Stimulated activated CD8-positive, alpha-beta memory T cell treated with anti-CD3 and anti-CD28 coated beads, Interleukin-7, amount 100 ng/mL, for 1 hour (primary cell): ENCODE measurements at places on chromosomes 1 and 21.
A peak's percentile ranks its signal among the peaks of the same experiment; 100 is the strongest.

DNA sequence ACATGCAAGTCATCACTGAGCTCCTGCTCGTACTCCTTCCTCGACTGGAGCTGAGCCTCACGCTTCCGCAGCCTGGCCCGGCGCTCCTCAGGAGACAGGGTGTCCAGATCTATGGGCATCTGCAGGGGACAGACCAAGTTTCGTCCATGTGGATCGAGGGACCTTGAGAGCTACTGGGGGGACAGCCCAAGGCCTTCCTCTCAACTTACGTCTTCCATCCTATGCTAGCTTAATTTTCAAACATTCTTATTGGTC lies 2.4 kb downstream of the MRPL55 start:
- no peak for DNase-seq

DNA sequence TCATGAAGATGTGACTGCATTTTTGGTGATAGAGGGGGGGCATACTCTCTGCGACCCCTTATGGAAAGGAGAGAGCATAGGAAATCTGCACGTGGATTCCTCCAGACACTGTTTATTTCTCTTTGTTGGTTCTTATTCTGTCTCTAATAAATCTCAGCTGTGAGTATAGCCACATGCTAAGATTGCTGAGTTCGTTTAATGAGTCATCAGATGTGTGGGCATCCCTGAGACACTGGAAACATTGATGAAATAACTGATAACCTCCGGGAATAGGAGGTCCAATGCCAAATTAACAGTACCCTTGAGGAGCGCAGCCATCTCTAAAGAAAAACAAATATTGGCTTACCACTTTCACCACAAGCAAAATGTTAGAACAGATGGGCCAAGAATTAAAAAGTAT lies 880.2 kb upstream of the NEGR1 start:
- DNase-seq: no peak

GRCh38 chr1:6922096-6922931 lies 137.1 kb downstream of the CAMTA1 start:
- no peak for DNase-seq

DNA sequence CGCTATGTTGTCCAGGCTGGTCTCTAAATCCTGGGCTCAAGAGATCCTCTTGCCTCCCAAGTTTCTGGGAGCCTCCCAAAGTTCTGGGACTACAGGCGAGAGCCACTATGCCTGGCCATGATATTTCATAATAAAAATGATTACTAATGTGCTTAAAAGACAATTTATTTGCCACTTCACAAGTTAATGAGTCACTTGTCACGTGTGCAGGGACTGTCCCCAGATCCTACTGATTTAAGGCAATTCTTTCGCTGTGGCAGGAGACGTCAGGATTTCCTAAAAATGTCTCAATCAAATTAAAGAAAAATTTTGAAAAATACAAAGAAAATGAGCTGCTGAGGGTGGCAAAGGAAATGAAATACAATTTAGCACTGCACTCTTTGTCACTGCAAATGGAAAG lies 43.5 kb downstream of the B3GALNT2 start:
- no peak for DNase-seq

DNA sequence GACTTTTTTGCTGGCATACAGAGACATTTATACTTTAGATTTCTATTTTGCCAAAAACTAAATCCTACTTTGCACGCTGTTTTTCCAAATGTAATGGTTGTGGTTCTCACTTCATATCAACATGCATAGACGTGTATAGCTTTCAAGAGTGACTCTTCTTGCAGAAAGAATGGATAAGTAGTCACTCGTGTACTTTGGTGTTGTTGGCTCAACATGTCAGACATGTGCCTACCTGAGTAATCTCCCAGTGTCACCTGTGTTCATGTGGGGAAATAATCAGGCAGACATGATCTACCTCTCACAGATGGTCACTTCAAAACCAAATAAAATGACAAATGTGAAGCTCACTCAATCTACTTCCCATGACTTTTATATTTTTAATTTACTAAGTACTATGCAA lies 73.1 kb downstream of the GPR88 start:
- DNase-seq: no peak

DNA sequence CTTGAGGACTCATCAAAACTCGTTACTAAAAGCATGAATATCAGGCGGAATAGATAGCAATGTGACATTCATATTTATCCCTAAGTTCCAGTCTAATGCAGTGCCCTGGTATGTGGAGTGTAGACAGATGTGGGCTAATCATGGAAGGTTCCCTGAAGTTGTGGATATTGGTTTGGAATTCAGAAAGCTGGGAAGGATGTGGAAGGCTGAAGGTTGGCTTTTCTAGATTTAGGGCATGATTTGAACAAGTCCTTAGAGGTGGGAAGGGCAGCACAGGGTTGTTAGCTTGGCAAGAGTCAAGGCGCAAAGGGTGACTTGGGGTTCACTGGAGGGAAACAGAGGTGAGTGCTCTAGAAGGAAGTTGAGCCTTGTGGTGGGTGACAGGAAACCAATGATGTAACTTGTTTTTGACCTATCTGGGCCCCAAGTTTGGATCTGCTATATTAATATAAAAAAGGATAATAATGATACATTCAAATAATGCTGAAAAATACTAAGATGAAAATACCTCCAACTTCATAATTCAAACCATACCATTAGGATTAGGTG lies 21.9 kb downstream of the LGALS8 start:
- no peak for DNase-seq

GRCh38 chr1:167367705-167368104 lies 147.0 kb downstream of the POU2F1 start:
- no peak for DNase-seq

DNA sequence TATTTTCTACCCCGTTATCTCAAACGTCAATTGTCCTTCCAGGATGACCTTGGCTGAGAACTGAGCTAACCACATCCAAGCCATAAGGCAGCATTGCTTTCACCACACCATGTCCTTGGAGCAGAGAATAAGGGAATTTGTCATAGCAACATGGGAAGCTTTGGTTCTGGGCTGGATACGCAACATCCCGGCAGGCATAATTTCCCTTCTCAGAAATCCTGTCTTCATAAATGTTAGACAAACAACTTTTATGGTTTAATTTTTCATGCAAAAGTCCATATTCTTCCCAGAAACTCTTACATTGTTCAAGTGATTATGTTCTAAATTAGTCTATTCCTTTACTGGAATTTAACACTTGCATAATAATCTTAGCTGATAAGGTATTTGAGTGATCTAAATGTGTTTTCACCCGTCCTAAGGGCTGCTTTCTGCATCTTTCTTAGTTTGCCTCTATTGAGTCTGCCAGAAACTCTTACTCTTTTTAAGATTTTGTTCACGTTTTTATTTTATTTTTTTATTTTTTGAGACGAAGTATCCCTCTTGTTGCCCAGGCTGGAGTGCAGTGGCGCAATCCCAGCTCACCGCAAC lies 51.8 kb downstream of the KCNJ15 start:
- no peak for DNase-seq

GRCh38 chr1:116375887-116376728 lies 3.1 kb downstream of the ATP1A1 start:
- no peak for DNase-seq

DNA sequence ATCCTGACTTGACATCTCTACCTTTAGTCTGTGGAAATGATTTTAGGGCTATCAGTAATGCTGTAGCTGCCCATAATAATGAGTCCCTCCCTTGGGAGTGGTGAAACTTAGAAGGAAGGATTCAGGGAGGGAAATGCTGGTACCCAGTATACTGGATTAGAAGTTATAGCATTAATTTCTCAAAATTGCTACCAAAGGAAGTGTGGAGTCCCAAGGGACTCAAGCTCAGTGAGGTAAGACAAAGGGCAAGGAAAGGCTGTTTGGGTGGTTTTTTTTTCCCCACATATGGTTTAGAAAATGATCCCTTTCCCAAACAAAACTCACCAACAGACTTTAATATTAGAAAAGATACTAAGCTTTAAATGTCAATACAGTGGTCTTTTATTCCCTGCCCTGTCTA lies 99.9 kb downstream of the CD247 start:
- no peak for DNase-seq

- no peak for DNase-seq
Measured at GRCh38 chr1:196088541-196088940, 519.7 kb downstream of the KCNT2 start.

DNA sequence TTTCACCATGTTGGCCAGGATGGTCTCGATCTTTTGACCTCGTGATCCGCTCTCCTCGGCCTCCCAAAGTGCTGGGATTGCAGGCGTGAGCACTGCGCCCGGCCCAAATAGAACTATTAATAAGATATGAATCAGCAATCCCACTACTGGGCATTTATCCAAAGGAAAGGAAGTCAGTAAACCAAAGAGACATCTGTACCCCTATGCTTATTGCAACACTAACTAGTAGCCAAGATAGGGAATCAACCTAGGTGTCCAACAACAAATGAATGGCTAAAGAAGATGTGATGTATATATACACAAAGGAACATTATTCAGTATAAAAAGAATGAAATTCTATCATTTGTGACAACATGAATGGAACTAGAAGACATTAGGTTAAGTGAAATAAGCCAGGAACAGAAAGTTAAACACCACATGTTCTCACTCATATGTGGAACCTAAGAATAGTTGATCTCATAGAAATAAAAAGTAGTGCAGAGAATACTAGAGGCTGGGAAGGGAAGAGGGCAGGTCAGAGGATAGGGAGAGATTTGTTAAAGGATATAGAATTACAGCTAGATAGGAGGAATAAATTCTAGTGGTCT lies 48.8 kb downstream of the XPR1 start:
- DNase-seq: no peak

DNA sequence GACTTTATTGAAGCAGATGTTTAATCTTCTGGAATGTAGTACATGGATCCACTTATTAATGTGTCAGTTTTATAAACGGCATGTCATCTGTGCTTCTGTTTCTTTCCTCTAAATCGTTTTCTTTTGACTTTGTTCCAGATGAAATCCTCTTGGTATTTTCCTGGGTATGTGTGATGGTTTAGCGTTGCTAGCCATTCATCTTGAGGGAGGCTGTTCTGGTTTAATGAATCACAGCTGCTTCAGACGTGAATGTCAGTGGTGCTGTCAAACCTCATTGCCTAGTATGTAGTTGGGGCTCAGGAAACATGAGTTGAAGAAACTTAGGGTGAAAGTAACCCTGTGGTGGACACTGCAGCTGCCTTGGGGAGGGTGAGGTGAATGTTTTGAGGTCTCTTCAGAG lies 33.2 kb downstream of the KCNK1 start:
- DNase-seq: no peak

DNA sequence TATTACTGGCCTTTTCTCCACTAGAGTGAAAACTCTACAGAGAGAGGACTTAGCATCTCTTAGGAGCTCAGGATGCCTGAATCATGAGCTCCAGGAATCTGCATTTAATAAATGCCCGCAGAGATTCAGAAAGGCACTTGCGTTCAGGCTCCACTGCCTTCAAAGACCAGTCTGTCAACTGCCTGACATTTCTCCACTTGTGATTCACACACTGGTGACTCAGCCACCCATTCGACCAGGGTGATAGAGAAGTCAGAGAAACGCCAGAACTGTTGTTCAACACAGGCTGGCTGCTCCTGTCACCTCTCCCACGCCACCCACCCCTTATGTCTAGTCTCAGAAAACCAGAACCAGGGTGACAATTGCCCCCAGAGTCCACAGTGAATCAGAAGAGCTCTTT lies 26.9 kb upstream of the LBR start:
- DNase-seq: peak; percentile 46

- DNase-seq: no peak
Measured at GRCh38 chr1:221816899-221817298, 75.0 kb upstream of the DUSP10 start.

GRCh38 chr1:155245163-155245524 lies 10.1 kb downstream of the ENTREP3 start:
- no peak for DNase-seq

- DNase-seq: no peak
Measured at GRCh38 chr1:223316082-223316481, 47.9 kb downstream of the SUSD4 start.

DNA sequence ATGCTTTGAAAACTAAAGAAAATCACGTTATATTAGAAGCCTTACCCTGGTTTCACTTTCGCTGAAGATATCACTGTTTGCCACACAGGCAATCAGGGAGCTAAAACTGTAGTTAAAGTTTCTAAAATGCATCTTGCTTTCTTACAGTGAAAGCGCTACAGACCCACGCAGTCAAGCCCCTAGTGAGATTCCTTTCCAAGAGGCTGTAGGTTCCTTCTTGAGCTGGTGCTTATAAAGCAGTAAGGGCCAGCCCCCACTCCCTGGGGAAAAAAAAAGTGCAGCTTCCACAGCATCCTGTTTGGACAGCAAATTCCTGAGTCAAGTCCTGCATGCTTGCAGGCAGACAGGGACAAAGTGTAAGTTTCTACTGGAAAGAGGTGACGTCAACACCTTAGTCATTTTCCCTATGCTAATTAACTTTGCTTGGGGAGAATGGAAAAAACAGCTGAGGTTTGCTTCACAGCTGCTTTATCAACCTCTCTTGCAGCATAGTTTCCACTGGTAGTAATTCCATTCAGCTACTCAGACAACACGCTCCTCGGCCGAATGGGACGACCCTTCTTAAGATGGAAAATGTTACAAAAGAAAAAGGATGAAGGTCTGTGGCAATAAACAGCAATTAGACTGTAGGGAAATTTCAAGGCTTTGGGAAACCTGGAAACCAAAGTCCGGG lies 14.7 kb upstream of the KCNE1 start:
- no peak for DNase-seq

DNA sequence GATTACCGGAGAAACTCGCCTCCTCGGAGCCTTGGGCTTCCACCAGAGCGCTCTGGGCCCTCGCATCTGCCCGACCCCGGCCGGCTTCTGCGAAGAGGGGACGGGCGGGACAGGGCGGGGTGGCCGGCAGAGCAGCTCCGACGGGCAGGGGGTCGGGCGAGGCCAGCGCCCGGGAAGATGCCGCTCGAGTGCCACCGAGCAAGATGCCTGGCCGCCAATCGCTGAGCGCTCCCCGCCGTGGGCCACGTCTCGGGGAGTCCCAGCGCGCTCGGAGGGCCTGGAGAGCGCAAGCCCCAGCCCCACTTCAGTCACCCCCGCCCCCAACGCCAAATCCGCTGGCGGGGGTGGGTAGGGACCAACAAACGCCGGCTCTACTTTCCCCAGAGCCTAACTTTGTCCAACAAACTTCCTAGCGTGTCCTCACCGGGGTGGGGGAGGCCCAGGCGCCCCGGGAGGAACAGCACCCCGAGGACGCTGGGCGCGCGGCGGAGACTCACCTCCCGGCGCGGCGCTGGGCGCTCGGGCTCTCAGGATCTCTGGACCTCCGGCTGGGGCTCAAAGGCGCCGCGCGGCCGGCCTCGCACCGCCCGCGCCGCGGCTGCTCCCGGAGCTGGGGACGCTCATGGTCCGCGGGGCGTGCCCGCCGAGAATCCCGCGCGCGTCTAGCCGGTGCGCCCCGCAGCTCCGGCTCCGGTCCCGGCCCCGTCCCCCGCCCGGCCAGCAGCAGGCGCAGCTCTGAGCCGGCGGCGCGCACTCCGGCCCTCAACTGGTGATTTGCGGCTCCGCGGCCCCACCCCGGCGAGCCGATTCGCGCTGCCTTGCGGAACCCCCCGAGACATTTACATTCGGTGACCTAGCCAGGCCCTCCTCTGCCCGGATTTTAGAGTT lies at the start of gene BCAR3:
Gene BCAR3, minus strand, starts transcription at position 737 of the 888 bp plus-strand sequence. CDS start 6,907 bp downstream, outside the sequence.
- DNase-seq: no peak

DNA sequence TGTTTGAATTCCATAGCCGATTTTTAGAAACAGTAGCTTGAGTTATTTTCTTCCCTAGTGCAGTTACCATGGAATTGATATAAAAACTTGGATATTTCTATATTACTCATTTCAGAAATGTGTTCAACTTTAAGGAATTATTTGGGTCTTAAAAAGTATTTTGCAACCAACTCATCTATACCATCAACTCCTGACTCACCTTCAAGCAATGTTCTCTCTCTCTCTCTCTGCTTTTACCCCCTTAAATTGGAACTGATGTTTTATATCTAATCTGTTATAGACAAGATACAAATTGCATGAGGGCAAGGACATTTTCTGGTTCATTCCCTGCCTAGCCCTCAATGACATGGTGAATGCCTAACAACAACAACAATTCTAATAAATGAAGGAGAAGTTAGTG lies 214.7 kb upstream of the NRIP1 start:
- DNase-seq: no peak
